ENCODE measurements at places on chromosomes 3 and 15.

DNA sequence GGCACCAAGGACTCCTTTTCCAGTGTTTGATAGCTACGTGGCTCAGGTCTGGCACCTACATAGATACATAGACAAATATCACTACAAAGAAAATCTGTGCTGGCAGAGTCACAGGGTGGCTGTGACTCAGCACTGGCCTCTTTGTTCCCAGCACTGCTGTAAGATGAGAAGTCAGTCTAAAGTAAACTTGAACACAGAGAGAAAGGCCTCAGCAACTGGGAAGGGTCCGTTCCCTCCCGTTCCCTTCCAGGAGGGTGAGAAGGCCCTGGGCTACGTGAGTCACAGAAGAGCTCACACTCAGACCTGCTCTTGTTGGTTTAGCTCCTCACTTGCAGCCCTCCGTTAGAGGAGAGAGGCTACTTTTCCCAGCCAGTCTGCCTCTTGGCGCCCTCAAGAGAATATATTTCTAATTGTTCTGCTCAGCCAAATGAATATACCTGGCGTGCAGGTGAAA, 23.1 kb downstream of the ANXA2 start:
- no peak for DNase-seq

DNA sequence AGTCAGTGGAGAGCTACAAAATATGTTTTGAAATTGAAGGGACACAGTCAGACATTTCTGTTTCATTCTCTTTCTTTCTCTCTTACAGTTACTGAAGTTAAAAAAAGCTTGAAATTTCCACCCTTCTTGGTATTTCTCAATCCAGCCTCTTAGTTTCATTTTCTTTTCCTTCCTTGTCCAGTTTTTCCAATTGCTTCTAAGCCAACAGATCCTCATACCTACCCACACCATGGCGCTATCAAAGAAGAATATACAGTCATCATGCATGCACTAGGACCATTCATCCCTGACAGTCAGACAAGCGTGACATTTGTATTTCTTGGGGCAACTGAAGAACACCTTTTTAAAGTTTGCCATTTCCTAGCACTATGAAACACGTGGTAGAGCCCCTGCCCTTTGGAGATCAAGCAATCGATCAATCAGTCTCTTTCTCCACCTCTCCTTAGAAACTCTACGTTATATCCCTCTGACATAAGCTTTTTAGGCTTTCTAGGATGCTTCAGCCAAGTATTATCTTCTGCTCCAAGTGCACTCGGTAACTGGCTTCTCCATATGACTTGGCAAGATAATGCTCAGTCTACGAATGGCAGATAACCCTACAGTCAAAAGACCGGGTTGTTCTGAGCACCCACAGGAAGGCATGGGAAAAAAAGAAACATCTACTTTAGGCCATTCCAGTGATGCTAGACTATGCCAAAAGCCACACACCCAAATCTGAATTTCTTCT, 65.4 kb downstream of the FBN1 start:
- DNase-seq = no peak

GRCh38 chr15:30650012-30650929, 24.3 kb downstream of the ARHGAP11B start:
- no peak for DNase-seq

DNA sequence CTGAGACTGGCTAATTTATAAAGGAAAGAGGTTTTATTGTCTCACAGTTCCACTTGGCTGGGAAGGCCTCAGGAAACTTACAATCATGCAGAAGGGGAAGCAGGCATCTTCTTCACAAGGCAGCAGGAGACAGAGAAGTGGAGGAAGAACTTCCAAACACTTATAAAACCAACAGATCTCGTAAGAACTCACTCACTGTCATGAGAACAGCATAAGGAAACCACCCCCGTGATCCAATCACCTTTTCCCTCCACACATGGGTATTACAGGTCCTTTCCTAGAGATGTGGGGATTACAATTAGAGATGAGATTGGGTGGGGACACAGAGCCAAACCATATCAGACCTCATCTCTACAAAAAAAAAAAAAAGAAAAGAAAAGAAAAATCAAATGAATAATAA, 25.7 kb downstream of the CGGBP1 start:
- DNase-seq = no peak

- no peak for DNase-seq
Measured at GRCh38 chr3:44827196-44827595, 34.5 kb upstream of the TMEM42 start.

DNA sequence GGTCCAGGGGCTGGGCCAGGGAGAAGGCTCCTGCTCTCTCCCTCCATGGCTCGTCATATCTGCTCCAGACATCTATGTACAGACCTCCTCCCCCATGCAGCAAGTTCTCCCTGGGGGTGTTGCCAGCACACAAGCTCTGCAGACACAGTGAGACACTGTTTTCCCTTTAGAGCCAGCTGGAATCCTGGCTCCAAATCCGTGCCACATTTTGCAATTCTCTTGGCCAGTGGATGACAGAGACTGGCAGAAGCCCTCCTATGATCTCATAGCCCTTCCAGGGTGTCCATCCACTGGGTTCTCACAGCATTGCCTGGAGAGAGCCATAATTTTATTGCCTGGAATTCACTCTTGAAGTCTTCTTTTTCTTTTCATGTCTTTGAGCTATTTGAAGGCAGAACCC, 203.9 kb downstream of the TLE3 start:
- no peak for DNase-seq

GRCh38 chr3:194691481-194692283, 6.0 kb downstream of the FAM43A start:
- no peak for DNase-seq

- no peak for DNase-seq
Measured at GRCh38 chr3:29026959-29027358, 253.9 kb upstream of the RBMS3 start.

DNA sequence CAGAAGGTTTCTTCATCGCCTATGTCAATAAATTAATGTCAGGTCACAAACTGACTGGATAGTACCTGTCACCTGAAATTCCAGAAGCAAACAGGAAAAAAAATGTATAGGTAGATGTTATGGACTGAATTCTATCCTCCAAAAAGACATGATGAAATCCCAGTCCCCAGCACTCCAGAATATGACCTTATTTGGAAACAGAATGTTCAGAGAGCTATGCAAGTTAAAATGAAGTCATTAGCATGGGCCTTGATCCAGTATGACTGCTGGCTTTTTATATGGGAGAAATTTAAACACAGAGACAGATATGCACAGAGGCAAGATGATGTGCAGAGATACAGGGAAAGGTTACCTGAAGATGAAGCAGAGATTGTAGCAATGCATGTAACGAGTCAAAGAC, 953.4 kb downstream of the ZPLD1 start:
- no peak for DNase-seq

GRCh38 chr3:187084126-187084525, 55.2 kb downstream of the RPL39L start:
- no peak for DNase-seq

DNA sequence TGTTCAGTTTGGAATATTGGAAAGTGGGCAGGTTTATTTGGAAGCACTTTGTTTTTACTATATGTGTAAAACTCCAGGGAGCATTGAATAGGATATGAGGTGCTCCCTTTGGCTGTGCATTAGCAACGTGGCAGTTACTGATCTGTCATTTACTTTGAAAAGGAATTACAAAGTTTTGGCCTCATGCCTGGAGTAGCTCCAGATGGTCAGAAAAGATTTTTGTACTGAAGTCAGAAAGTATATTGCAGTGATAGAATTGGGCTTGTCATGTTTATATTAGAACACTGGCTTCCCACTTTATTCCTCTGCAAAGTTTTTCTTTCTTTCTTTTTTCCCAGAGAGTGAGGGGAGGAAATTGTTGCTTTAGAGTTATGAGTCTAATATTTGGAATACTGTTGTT, 26.1 kb downstream of the FNDC3B start:
- DNase-seq = no peak

GRCh38 chr3:31197941-31198340, 303.5 kb upstream of the GADL1 start:
- no peak for DNase-seq

DNA sequence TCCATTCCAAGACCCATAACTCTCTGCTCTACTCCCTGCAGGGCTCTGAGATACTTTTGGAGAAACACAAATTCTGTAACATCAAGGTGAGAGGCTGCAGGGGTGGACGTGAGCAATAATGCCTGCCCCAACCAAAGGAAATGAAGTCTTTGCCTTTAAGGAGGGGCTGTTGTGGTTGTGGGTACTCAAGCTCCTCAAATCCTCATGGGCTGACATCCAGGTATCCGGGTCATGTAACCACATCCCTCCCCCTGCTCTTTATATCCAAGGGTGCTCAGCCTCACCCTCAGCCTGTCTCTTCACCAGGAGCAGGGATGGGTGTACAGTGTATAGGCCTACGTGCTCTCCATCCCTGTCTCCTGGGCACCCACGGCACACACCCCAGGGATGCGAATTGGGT, 32.3 kb downstream of the NOX5 start:
- peak; percentile 9 for DNase-seq

DNA sequence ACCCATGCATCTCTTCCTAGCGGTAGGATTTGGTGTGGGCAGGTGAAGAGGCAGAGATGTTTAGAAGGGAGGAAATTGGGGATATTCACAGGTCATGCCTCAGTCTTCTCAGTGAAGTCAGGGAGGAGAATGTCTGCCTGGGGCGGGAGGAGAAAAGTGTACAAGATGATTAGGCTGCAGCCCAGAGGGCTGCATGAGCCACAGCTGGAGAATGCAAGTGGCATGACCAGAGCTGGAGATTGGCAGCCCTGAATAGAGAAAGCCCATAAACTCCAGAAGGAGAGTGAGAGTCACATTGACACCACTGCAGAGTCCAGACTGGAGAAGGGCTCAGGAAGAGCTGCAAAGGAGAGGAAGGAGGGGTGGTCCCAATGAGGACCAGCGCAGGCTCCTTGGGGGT, 22.6 kb downstream of the PDHB start:
- DNase-seq = no peak

DNA sequence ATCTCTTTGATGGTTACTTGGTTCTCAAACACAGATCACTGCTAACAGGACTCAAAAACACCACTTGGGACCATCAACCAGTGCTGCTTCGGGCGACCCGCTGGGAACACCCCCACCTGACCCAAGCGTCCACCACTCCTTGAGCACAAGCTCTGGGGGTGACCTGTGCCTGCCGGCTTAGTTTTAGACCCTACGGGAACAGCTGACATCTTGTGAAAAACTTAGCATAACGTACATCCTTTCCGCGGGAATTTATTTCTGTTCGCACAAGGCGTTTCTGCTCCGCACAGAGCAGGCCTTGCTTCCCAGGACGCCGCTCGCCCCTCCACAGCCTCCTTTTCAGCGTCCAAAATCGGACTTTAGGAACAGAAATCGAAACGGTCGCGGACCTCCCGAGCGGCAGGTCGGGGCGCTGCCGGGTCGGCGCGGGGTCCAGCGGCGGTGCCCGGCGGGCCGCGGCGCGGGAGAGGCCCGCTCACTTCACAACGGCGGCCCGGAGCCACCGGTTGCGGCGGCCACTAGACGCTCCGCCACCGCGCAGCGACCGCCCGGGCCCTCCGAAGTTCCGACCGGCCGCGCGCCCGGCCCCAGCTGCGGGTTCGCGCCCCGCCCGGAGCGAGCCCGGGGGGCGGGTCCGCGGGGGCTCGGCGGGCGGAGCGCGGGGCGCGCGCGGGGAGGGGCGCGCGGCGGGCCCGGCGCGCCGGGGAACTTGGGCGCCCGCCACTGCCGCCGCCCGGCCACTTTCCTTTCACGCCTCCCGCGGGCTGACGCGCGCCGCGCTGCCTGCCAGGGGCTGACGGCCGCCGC, 959 bp downstream of the SFMBT1 start:
- peak; percentile 52 for DNase-seq

DNA sequence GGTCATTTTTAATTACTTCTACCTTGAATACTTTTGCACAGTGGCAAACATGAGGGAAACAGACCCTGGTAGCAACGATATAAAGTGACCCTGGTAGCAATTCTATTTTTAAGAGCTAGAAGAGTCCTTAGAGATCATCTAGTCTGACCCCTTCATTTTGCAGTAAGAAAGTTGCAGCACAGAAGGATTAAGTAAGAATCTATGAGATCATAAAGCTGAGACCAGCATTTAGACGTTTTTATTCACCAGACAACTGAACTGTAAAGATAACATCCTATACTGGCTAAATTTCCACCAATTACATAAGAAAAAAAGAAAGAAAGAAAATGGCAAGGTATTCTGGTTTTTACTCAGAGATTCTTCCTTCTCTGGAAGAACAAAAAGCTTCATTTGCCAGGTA, 49.9 kb downstream of the LRRFIP2 start:
- DNase-seq = no peak

GRCh38 chr3:171407759-171408158, 52.4 kb downstream of the TNIK start:
- no peak for DNase-seq

DNA sequence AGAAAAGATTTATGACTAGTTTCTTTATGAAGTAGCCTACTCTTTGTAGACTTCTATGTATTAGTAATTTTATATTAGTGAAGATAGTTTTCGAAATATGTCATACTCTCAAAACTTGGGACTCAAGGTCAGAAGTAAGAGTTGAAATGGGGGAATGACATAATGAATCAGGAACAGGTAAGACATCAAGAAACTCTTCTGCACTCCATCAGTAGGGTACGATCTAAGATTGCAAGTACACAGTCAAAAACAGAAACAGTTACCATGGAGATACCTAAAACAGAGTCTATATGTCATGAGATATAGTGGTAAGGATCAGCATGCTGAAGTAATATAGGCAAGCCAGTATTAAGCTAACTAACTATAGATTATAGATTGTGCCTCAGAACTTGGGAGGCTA, 187.0 kb upstream of the MLF1 start:
- DNase-seq = no peak

DNA sequence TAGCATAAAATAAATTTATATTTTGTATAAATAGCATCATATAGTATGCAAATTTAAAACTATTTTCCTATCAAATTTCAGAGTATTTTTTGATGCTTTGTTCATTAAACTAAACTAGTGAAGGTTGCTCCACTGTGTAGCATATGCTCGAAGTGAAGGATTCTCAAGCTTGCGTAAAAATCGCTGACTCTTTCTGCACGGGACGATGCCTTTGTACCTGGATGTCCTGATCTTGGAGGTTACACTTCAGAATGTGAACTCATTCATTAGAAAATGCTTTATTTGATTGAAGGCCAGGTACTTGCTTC, 305.0 kb downstream of the WDR72 start:
- no peak for DNase-seq

GRCh38 chr3:190566043-190566933, 52.4 kb downstream of the IL1RAP start:
- DNase-seq = no peak

DNA sequence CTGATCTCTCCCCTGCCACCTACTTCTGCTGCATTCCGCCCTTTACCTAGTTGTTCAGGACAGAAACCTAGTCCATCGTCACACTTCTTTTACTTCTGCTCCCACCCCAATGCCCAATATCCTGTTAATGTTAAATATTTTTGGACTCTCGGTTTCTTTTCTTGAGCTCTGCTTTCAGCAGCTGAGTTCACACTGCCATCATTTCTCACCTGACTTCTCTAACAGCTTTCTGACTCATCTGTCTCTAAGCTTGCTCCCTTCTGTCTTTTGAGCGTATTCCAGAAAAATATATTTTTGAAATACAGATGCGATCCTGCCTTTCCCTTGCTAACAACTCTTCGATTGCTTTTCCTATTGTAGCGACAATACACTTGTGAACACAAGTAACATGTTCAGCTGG, 183.4 kb downstream of the KLHL25 start:
- no peak for DNase-seq
